ENCODE measurements at places on chromosomes 1 and 21.

- no peak for DNase-seq
These were observed 52.8 kb downstream of the DUSP10 start for GRCh38 chr1:221689138-221689537.

DNA sequence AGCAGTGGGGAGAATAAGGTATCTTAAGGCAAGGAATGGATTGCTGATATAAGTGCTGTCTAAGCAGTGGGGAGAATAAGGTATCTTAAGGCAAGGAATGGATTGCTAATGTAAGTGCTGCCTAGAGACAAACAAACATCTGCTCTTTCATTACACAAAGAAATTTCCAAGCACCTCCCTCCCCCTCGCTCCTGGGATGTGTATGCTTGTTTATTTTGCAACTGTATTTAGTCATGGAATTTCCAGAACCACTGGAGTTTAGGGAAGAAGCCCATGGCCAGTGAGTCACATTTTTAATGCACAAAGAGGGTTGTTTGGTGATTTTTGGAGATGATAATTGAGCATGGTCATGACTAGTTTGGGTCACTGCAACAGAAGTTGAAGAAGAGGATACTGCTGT, 21.5 kb downstream of the PDPN start:
- DNase-seq = peak; percentile 74

DNA sequence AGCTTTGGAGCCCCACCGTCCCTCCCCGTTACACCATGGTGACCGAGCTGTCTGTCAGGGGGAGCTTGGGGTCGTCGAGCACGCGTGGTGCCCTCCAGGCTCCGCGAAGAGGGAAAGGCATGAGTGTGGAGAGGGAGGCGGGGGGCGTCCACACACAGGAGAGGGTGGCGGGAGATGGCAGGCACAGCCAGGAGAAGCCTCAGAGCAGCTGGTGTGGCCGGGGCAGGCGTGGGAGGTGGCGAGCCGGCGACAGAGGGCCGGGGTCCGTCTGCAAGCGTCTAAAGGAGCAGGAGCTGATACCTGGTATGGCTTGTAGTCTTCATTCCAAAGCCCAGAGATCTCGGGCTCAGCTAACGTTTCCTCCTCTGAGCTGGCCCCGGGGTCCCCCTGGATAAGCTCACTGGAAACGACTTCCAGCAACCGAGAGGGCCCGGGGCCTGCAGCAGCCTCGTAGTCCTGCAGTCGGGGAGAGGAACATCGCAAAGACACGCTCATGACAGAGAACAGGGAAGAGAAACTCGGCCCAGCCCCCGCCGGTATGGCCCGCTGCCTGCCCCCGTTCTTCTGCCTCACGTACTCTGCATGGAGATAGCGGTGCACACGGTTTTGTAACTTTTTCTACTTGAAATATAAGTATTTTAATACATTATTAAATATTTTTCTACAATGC, 37.4 kb downstream of the CFAP74 start:
- DNase-seq = no peak

DNA sequence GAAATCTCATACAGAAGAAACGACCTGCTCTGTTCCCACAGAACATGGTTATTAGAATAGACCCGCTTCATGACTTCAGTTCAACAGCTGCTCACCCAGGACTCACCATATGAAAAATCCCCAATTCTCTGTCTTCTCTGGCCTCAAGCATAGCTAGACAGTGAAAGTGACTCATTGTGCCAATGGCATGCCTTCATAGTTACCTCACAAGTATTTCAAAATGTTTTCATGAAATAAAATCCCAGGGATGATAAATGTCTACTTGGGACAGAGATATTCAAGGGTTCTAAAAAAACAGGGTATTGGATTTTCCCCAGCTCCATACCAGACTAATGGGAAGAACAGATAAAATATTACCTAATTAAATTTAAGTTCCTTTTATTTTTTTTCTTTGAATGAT, 82.3 kb downstream of the NOTCH2 start:
- DNase-seq = peak; percentile 81

DNA sequence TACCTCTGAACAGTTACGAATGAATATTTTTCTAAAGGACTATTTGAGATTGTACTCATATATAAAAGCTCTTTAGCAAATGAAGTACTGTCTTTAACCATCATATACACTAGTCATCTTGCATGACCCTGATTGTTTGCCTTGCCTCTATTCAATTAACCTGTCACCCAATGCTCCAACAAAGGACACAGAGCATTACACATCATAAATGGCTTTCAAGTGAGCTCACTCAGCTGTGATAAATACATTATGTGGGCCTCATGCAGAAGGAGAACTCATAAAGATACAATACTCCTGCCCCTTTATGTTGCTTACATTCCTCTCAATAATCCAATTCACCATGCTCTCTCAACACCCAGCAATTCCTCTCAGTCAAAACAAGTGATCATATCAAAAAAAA, 993.0 kb upstream of the PRMT6 start:
- no peak for DNase-seq

- DNase-seq = no peak
These were observed 95.9 kb downstream of the PTPRU start for GRCh38 chr1:29332204-29332603.

GRCh38 chr1:247845011-247845692, 3.5 kb upstream of the OR11L1 start:
- no peak for DNase-seq

- no peak for DNase-seq
These were observed 9.8 kb downstream of the IFNGR2 start for GRCh38 chr21:33412832-33413519.

- no peak for DNase-seq
These were observed 16.0 kb downstream of the ABCA4 start for GRCh38 chr1:94104776-94105580.

DNA sequence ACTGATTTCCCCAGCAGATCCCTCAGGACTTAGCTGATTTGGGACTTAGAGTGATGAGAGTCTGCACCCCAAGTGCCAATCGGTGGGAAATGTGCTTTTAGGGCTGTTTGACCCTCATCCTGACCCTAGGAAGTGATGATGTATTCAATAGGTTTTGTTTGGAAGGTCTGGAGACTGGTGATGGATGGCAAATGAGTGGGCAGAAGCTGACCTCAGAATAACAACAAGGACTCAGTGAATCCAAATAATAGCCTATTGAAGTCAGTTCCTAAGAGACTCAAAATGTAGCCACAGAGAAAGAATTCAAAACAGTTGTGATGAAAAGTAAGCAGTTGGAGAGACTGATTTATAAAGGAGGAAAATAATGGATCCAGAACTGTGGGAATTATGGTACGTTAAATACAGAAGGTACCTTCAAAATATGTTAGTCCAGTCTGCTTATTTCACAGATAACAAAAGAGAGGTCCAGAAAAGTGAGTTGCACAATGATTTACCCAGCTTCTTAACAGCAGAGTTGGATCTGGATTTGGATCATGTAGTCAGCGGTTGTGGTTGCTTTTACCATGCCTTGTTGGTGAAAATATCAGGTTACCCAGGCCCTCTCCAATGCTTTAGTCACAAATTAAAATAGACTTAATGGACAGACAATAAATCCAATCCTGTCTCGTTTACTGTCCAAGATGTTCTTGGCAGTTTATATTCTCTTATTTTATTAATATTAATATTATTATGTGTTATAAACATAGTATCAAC, 123.0 kb upstream of the PTBP2 start:
- no peak for DNase-seq

DNA sequence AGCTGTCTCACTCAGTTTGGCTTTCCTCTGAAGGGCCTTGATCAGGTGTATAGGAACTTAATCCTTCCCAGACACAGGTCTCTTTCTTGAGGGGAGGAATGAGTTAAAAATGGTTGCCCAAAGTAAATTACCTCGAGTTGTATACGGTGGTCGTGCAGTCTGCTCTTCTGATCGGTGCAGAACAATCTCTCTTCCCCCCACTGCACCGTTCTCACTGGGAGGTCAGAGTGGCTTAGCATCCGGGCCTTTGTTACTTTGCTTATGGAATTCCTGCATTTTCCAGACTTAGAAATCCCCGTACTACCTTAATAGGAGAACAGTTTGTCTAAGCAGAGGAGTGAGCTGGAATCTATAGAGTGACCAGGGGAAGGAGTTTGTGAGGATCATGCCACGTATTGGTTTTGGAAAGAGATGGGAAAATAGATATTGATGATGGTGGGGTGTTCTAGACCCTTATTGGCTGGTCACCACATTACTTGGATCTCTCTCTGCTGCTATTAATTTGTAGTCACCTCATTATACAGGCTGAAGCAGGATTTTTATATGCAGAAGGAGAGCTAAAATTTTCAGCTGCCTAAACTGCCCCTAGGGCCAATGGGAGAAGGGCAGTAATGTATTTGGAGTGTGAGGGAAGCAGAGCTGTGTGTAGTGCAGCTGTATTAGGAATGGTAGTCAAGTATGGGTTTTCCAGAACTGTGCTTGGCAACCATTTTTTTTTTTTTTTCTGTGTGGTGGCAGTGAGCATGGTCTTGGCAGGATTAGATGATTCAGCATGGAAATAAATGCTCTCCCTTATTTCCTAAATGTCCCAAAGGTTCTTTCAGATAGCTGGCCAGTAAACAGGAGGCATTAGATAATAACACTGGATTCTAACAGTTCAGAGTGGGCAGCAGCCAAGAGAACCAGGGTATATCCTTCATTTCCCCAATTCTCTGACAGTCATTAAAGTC, 81.5 kb downstream of the NDUFS5 start:
- DNase-seq = no peak

Measured in GM04504 (cell line).